Activated CD4-positive, alpha-beta T cell treated with anti-CD3 and anti-CD28 coated beads for 48 hours (primary cell): ENCODE measurements at places on chromosomes 2 and 18.

DNA sequence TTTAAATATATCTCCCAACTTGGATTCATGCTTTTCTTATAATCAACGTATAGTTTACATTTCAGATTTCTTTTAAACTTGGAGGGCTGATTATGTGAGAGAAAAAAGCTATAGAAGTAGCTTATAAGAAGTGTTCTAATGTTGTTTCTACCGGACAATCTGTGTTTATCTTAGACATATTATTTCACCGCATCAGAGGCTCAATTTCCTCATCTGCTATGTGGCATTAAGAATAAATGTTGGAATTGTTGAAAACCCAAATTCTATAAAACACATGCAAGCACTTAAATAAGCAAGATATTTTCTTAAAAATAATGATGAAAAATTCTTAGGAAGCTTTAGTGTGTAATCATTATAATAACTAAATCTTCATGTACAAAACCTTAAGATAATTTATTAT is 407.9 kb downstream of the HRH4 start:
- no peak for DNase-seq

GRCh38 chr2:207048416-207048815 is 109.1 kb downstream of the CPO start:
- no peak for DNase-seq

DNA sequence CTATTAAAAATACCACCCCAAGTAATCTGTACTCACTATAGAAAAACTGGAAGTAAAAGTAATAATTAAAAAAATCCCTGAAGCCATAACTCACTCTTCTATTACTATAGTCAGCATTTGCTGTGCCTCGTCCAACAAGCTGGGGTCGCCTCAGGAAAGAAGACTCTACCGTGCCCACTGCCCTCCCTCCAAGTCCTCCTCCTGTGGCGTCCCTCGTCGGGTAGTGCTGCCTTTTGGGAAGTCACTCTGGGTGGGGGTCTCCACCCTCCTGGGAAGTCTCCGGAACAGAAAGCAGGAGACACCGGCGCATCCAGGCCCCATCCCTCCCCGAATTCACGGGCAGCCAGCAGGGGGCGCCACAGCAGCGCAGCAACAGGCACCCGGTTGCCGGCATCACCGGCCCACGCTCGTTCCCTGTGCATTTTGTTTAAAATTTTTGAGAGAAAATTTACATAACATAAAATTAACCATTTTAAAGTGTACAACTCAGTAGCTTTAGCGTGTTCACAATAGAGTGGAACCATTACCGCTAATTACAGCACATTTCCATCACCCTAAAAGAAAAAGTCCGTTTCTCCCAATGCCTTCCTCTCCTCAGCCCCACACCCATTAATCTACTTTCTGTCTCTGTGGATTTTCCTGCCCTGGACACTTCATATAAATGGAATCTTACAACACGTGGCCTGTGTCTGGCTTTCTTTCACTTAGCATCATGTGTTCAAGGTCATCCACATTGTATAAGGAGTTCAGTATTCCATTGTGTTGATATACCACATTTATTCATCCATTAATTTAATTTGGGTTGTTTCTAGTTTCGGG is 62.2 kb downstream of the ADNP2 start:
- DNase-seq, result peak; percentile 79

GRCh38 chr18:8516371-8517250 is 92.6 kb upstream of the RAB12 start:
- DNase-seq, result no peak

GRCh38 chr18:25251068-25251467 is 100.9 kb downstream of the ZNF521 start:
- DNase-seq, result no peak

- no peak for DNase-seq
Observed at GRCh38 chr2:172701250-172701649, 34.4 kb upstream of the RAPGEF4 start.

GRCh38 chr2:162732946-162733698 is 105.4 kb downstream of the KCNH7 start:
- no peak for DNase-seq

- no peak for DNase-seq
Observed at GRCh38 chr18:37435996-37436395, 129.6 kb downstream of the CELF4 start.

GRCh38 chr2:232861353-232861752 is 8.7 kb upstream of the SNORC start:
- DNase-seq, result no peak

GRCh38 chr2:206443735-206444527 is 599 bp downstream of the ADAM23 start:
- DNase-seq, result peak; percentile 32

DNA sequence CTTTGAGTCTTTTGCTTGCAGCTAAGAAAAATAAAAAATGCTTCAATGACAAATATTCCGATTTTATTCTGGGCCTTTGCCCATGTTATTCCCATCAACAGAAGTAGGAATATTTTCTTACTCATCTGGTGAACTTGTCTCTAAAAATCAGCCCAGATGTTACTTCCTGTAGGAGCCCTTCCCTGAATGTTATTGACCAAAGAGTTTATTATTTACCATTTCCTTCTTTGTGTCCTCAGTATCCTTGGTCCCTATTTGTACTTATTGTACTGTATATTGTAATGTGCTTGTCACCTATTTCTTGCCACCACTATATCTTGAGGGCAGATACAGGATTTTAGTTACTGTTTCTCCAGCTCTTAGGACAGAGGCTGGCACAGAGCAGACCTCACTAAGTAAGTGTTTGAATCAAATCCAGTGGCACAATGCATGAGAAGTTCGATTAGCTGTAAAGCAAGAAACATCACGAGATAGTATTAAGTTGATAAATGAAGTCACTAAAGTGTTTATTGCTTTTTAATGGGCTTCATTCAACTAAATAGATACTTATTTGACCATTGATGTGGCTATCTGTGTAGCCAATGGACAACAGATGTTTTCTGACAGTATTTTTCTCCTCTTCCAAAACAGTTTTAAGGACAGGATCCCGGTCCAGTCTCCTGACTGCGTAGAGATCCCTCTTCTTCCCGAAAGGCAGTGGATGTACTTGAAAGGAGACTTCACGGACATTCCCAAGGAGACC is 109.1 kb downstream of the DDX1 start:
- no peak for DNase-seq

GRCh38 chr2:124380221-124380749 is 355.2 kb downstream of the CNTNAP5 start:
- DNase-seq, result no peak
